ENCODE measurements at places on chromosomes 11 and 22.

GRCh38 chr11:36703055-36703404 is 105.0 kb upstream of the RAG2 start:
- DNase-seq, result no peak

DNA sequence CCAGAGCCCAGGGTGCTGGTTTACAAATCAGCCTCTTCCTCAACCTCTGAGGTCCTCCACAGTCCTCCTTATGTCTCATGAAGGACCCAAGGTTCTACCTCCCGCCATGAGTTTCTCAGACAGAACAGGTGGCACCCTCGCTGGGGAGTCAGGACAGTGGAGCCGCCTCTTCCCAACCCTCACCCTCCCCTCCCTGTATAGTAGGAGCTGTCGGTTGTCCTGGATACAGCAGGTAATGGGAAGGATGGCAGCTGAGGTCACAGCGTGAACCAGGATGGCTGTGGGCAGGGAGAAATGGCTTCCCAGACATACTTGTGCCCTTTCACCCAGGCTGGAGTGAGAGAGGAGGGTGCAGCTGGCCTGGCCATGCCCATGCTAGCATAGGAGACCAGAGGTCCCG is 134.6 kb downstream of the CHST1 start:
- DNase-seq, result no peak

DNA sequence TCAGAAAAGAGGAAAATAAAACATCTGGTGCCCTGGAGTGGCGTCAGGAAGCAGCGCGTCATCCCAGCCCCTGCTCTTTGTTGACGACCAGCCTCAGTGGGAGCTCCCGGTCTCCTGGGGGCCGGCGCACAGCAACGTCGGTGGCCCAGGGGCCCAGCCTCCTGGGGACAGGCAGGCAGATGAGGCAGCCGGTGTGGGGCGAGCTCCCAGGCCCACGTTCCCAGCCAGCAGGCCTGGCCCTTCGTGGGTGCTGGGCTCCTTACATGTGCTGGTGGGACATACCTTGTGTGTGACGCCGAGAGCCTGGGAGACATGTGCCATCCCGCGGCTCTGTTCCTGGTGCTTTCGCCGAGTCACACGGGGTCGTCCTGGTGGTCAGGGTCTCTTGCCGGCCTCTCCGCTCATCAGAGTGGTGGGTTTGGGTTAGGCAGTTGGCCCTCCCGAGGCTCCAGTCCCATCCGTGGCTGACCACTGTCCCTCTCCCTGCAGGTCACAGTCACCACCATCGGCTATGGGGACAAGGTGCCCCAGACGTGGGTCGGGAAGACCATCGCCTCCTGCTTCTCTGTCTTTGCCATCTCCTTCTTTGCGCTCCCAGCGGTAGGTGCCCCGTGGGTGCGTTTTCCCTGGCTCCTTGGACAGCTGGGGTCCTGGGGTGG is 116.7 kb downstream of the KCNQ1OT1 start:
- DNase-seq, result no peak

DNA sequence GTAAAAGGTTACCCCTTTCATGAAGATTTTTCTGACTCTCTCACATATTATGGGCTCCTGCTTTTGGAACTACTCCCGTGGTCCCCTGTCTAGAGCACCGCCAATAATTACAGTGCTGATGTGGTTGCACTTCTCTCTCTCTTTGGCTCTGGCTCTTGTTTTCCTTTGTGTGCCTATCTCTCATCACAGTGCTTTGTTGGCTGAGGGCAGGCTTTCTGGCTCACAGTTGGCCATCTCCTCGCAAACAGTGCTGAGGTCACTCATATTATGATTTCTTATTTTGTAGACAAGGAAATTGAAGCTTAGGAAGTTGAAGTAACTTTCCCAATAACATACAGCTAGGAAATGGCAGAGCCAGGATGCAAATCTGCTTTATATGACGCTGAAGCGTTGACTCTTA is 192.5 kb downstream of the DDX10 start:
- DNase-seq, result no peak

DNA sequence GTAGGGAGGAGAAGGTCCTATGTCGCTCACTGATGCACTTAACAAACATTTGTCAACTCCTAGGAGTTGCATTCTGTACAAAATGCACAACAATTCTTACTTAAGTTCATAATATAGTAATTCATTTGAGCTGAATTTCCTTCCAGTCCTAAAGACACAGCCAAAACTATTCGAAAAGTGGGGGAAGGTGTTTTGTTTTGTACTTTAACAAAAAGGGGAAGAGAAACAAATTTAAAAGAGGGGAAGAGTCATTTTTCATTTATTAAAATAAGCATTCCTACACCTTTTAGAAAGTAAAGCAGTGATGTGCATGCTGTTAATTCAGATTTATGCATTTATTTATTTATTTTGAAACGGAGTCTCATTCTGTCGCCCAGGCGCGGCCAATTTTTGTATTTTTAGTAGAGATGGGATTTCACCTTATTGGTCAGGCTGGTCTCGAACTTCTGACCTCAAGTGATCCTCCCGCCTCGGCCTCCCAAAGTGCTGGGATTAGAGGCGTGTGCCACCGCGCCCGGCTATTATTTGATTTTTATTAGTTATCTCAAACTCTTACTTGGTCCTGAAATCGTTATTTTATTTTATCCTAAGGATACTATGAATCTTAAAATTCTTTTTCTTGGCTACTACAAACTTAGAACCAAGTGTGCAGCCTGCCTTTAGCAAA is 1.1 kb upstream of the FANCF start:
- DNase-seq, result no peak

GRCh38 chr22:33894036-33894435 is 26.2 kb downstream of the LARGE1 start:
- DNase-seq, result no peak

DNA sequence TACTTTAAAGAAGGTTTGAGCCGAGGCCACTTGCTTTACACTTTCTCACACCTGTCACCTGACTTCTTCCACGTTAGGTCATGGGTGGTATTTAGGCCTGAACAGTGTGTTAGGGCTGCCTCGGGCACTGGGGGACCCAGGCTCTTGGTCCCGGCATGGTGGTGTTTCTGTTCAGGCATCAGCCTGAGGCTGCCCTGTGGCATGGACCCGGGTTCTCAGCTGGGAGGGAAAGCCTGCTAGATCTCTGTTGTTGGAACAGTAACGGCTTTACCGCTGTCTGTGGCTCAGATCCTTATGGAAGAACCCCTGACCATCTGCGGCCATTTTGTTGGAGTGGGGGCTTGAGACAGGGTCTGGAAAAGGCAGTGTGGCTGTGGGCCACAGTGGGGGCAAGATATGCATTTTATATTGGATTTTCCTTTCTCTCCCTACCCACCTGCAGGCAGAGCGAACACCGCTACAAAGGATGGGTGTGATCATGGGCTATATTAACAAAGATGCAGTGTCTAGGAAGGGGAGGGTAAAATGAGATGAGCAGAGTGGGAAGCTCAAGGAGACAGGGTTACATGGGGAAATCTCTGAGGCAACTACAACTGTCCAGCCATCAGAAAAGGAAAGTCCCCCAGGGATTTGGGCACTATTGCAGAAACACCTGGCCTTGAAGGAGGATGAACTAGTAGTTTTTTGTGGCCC is 1.6 kb upstream of the KCNJ11 start:
- DNase-seq, result no peak

GRCh38 chr11:69126286-69126685 is 29.4 kb upstream of the SMIM38 start:
- no peak for DNase-seq

DNA sequence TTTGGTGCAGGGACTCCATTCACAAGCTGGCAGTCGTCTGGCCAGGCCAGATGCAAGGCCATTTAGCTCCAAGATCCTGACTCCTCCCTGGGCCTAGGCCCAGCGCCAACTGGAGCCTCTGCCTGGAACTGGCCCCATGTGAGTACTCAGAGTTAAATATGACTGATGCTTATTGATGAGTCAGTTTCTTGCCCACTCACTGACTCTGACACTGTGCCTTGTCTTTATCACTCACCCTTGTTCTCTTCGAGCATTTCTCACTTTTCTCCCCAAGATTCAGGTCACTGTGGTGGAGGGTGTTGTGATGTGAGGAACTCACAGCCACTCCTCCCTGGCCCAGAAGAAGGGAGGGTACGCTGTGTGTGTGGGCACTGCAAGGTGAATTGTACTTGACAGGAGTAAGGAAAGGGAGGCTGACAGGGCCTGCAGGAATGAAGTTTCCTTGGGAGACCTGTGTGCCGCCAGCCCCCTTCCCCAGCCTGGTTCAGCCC is 23.2 kb upstream of the ST3GAL4 start:
- DNase-seq, result no peak

- DNase-seq, result no peak
Observed at GRCh38 chr11:104817973-104818372, 80.3 kb downstream of the CASP12 start.

- no peak for DNase-seq
Observed at GRCh38 chr11:12845739-12846358, 163.3 kb upstream of the RASSF10 start.

DNA sequence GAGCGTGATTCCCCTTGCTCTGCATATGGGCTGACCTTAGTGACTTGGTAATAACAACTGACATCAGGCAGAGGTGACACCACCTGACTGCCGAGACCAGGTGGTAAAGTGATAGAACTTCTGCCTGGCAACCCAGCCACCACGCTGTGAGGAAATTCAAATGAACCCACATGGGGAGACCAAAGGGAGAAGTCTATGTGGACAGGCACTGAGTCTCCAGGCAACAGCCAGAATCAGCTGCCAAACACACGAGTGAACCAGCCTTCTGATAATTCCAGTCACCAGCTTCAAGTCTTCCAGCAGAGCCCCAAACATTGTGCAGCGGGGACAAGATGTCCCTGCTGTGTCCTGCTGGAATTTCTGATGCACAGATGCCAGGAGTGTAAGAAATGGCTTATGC is 29.7 kb downstream of the SPATA19 start:
- DNase-seq, result no peak

- DNase-seq, result no peak
Observed at GRCh38 chr22:36862251-36863242, 1.7 kb downstream of the NCF4 start.

- DNase-seq, result peak; percentile 32
Observed at GRCh38 chr22:31488988-31489617, 539 bp downstream of the EIF4ENIF1 start.

DNA sequence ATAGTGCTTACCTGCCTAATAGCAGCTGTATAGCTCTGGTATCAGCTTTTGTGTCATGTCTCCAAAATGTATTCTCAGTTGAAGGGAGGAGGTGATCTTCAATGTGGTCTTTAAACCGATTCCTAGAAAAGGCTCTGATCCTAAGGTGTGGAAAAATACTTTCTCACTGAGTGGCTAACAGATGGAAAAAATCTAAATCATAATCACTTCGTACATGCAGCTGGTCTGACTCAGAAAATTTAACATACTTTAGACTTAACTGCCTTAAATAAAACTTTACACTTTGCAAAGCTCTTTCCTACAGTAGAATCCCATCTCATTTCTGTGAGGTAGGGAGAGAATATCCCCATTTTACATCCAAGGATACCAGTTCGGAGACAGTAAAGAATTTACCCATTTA is 38.0 kb downstream of the C2CD3 start:
- DNase-seq, result no peak

DNA sequence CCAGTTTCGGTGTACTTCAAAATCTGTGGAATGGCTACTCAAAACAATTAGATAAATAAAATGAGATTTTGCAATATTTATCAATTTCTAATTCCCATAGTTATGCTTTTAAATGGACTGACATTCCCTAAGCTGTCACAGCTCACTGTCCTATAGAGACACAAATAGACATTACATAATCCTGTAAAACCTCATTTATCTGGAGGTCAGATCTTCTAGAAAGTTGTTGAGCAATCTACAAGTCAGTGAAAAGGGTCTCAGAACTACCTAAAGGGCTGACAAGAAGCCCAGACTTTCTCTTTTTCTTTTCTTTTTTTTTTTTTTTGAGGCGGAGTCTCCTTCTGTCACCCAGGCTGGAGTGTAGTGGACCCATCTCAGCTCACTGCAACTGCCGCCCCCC is 12.0 kb downstream of the ALG8 start:
- no peak for DNase-seq

GRCh38 chr11:8694137-8694536 is 11.5 kb downstream of the RPL27A start:
- DNase-seq, result no peak

DNA sequence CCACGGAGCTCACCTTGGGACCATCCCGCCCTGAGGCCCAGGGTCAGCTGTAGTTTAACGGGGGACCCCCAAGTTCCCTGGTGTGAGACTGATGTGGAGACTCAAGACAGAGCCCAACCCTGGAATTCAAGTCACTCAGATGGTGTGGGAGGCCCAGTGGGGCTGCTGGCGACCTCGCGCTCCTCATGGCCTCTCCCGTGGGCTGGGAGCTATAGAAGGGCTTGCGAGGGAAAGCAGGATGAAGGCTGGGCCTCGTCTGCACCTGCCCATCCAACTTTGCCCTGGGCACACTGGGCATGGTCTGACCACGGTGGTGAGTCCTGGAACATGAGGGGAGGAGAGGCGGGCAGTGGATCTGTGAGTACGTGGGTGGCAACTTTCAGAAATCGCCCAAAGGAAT is 13.6 kb upstream of the TTLL12 start:
- DNase-seq, result no peak

DNA sequence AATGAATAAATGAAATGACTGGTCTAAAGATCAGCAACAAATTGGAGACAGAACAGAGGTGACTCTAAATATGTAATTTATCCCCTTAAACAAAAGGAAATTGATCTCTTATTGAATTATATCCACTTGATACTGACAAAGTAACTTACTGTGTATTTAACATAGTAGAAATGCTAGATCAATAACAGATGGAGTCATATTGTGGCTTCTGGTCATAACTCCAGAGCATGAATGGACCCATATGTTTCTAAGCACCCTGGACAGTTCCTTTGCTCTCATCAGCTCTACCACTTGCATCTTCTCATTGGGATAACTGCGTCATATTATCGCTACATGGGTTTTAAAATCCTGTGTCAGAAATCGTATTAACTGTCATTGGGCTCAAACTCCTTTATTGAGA is 222.3 kb downstream of the ETS1 start:
- no peak for DNase-seq

DNA sequence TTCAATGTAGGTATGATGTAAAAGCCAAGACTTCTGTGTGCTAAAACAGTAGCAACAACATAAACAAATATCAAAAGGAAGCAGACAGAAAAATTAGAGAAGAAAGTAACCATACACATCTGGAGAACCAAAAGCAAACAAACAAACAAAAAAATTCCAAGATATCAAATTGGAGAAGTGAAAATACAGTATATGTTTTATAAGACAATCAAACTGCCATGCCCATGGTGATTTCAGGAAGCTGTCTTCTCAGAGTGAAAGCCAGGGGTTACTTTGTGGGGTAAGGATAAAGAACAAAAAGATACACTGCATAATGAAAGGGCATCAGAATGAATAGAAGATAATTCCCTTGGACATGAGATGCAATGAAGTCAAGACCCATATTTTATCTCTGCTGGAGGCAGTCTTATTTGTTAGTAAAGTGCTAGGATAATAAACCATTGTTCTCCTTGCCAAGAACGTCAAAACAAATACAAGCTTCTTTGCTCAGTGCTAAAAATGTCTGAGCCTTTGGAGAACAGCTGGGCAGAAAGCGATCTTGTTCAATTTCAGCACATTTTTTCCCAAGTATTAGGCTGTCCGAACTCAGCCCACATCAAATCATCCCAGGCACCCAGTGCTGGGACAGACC is 38.1 kb upstream of the LDLRAD3 start:
- DNase-seq, result no peak

GRCh38 chr22:26615830-26616435 is 1.9 kb downstream of the CRYBB1 start:
- no peak for DNase-seq
